ENCODE measurements at places on chromosomes 6 and 20. TPM values are rescaled to one million over a fixed set of nuclear protein-coding genes. Genes with fewer than 3 reads are reported as not detected.

Gene TLDC2
- total RNA-seq: not detected

Gene OR2B6
- not detected for total RNA-seq

Gene TOX2
- total RNA-seq: 19.4 TPM

Gene PAK5
- total RNA-seq: 0.23 TPM

Gene RNF146
- total RNA-seq: 48.7 TPM

Gene LRRC73
- total RNA-seq: 1.4 TPM

Gene HLA-DRB5
- total RNA-seq: 13.5 TPM

DNA sequence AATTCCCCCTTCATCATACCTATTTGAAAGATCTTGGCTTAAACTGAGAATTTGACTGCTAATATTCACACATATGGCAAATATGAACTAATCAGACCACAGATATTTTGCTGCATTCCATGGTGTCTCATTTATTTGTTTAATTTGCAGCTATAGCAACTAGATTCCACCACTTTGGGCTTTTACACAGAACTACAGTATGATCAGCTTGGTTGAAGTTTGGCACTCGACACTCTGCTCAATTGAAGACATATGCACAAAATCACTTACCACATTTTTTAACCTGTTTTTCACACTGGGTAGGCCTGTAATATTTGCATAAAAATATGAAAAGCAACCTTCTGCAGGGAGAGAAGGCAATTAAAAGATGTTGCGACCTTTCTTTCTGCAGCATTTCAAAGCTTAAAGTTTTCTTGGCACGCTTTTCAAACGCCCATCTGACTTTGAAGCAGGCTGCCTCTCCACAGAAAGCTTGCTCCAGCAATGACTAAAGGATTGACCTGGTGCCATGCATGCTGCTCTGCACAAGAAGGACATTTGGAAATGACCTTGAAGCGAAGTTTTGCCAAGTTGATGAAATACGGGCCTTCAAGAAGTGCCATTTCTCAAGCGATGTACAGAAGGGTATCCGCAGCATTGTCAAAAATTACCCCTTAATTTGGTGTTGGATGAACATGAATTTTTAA is 126.7 kb downstream of the AIG1 start:
- H3K27ac ChIP-seq: no peak overlapping the region
- no peaks in the 10 kb centered on the region for H3K27me3 ChIP-seq
- H3K4me1 ChIP-seq: peaks cover 14% of the 10 kb centered on the region
- H3K4me3 ChIP-seq: no peak overlapping the region

- H3K36me3 ChIP-seq: no peaks in the 10 kb centered on the region
- H3K27me3 ChIP-seq: no peaks in the 10 kb centered on the region
- H3K27ac ChIP-seq: no peak overlapping the region
- DNase-seq: no peak
- H3K4me3 ChIP-seq: no peak overlapping the region
- H3K4me1 ChIP-seq: no peaks in the 10 kb centered on the region
These were observed 334.2 kb downstream of the MEI4 start for GRCh38 chr6:77987035-77987384.

DNA sequence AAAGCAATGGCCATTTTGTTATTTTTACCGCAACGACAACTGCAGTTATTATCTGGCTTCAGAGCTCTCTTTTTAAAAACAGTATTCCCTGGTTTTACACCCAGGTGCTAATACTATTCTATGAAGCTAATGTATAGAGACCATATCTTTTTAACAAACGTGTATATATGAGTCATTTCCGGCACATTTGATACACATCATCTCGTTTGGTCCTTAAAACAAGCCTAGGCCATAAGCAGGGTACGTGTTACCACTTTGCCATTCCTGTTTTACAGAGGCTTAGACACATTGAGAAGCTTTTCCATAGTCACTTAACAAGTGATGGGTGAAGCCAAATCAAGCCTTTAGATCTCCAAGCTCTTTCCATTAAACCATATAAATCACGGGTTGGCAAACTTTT is 5.5 kb downstream of the TRAF3IP2 start:
- H3K4me3 ChIP-seq: no peak overlapping the region
- peak overlapping the region; percentile 51 for H3K27ac ChIP-seq
- no peak for DNase-seq
- H3K4me1 ChIP-seq: peaks cover 84% of the 10 kb centered on the region
- no peaks in the 10 kb centered on the region for H3K27me3 ChIP-seq

- H3K4me3 ChIP-seq: no peak overlapping the region
- no peaks in the 10 kb centered on the region for H3K27me3 ChIP-seq
- no peak for DNase-seq
These were observed 279.7 kb downstream of the GMDS start for GRCh38 chr6:1965596-1966224.
